ENCODE measurements at places on chromosomes 11 and 22. TPM values are rescaled to one million over a fixed set of nuclear protein-coding genes. Genes with fewer than 3 reads are reported as not detected.

RFPL1 gene
- total RNA-seq: not detected

ROM1 gene
- total RNA-seq: 3.1 TPM

FBLN1 gene
- 22.3 TPM for total RNA-seq

SCGB2A2 gene
- total RNA-seq: not detected

NXPE1 gene
- not detected for total RNA-seq

OR8D1 gene
- total RNA-seq: not detected

OR10D3 gene
- total RNA-seq: not detected

CD3E gene
- not detected for total RNA-seq

IGSF22 gene
- total RNA-seq: 0.16 TPM

MMP13 gene
- not detected for total RNA-seq

OR6T1 gene
- total RNA-seq: not detected

SLC22A25 gene
- total RNA-seq: under 0.01 TPM

GGT1 gene
- total RNA-seq: 2.2 TPM

POU2AF1 gene
- not detected for total RNA-seq

ART1 gene
- total RNA-seq: 0.16 TPM

MS4A12 gene
- total RNA-seq: not detected

AMOTL1 gene
- 34.6 TPM for total RNA-seq

C1QTNF4 gene
- total RNA-seq: 16.7 TPM

HDAC10 gene
- total RNA-seq: 19.8 TPM

SLC5A12 gene
- total RNA-seq: under 0.01 TPM

OR51B4 gene
- 0.31 TPM for total RNA-seq

LRRC32 gene
- total RNA-seq: 1.1 TPM

SYTL2 gene
- 7.0 TPM for total RNA-seq

All from occipital lobe (tissue), 3 donors.